Gastroesophageal sphincter (tissue), 4 donors: ENCODE measurements at places on chromosomes 7 and 10. TPM values are rescaled to one million over a fixed set of nuclear protein-coding genes. Genes with fewer than 3 reads are reported as not detected.

The SLC18A3 gene
- total RNA-seq: 1.5 TPM

The OR13A1 gene
- total RNA-seq: not detected

The SRGN gene
- 129 TPM for total RNA-seq

The AQP1 gene
- 462 TPM for total RNA-seq

The SPDYE17 gene
- total RNA-seq: not detected

The SFXN2 gene
- 0.45 TPM for total RNA-seq

The CALCR gene
- not detected for total RNA-seq

The HOXA3 gene
- total RNA-seq: 6.4 TPM

GRCh38 chr10:61987951-61988379 lies 86.5 kb downstream of the ARID5B start:
- ATAC-seq: no peak

DNA sequence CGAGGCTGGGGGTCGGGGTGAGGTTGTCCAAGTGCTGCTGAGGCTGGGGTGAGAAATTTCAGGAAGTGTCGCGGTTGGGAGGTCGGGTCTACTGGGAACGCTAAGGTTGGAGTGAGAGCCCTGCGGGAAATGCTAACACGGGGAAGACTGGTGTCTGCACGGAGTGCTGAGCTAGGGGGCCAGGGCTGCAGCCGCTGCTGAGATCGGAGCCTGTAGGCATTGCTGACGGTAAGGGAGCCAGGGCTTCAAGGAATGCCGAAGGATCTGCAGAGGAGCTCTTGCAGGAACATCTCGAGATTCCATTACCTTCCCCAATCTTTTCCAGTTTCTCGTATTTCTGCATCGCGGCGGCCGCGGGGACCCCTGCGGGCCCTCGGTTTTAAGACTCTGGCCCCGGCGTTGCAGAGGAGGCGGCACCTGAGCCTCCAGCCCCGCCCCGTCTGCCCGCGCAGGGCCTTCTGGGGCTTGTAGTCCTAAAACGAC lies at the start of gene CDK5:
Gene CDK5 (minus strand): TSS at position 392 of the 483 bp plus-strand sequence. CDS start 49 bp downstream, at position 343.
- peak; percentile 8 for ATAC-seq

DNA sequence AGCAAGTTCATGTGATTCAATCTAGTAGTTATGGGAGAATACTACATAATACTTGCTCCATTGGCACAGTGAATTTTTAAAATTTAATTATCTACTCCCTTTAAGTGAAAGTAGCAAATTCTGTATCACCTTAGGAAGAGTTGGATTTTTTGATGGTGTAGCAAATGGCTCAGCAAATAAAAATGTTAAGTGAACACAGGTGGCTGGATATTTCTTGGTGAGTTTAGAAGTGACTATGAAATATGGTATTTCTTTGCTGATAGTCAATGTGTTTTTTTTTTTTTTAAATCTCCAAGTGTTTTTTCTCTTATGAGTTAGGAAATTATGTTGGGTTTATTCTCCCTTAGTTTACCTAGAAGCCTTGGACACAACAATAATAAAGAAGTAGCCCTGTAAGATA lies 67.8 kb downstream of the CREM start:
- ATAC-seq: no peak

DNA sequence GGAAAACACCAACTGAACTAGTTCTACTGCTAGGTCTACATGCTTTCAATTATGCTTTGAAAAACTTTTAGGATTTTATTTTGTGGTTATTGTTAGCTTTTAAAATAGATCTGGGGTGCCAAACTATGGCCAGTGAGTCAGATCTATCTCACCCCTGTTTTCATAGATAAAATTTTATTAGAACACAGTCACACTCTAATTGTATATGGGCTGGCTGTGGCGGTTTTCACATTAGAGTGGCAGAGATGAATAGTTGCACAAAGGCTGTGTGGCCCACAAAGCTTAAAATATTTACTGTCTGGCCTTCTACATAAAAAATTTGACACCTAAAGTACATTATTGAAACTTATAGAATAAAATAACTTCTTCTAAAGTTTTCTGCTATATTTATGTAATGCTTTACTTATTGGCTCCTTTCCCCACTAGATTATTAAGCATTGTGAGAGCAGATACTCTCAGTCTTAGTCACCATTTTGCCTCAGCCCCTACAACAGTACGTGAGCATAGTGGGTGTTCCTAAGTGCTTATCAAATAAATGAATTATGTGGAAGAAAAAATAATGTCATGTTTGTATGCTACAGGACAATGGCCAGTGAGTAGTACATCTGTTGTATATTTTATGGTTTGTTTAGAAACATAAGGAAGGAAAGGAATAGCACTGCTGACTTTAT lies 5.4 kb upstream of the SUV39H2 start:
- ATAC-seq: no peak

DNA sequence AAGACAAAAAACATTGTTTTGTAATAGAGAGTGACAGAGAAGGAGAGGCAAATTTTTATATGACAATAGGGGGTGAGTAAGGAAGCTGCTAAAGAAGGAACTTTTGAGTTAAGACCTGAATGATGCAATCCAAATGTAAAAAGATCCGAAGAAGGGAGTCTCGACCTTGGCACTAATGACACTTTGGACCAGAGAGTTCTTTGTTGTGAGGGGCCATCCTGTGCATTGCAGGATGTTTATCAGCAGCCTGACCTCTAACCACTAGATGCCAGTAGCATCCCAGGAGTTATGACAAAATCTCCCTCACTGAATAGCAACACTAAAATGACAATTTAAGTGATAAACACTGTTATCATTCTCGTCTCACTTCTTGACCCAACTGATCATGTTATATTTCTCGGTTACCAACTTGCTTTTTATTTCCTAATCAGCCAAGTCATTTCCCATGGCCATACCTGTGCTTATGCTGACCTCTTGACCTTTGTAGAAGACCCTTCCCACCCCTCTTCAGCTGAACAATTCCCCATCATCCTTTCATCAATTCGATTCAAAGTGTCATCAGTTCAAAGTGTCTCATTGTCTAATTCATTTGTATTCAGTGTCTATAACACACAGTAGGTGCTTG lies 30.0 kb downstream of the DGKI start:
- no peak for ATAC-seq

DNA sequence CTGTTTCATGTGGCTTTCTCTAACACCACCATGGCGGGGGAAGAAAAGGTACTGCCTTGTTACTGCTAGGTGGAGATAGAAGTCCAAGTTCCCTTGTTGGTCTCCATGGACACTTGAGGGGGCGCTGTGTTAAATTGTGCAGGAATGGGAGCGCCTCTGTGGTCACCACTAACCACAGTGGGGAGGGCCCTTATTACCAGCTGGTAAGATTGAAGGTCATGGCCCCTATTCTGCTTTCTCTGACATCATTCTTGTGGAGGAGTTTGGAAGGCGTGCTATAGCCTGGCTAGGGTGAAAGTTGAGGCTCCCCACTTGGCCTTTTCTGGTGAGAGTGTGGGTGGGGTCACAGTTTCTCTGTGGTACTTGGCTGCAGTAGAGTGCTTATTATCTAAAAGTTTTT lies 14.9 kb upstream of the MXI1 start:
- ATAC-seq: no peak

- ATAC-seq: no peak
These were observed 61.1 kb downstream of the GRK5 start for GRCh38 chr10:119268428-119268827.

DNA sequence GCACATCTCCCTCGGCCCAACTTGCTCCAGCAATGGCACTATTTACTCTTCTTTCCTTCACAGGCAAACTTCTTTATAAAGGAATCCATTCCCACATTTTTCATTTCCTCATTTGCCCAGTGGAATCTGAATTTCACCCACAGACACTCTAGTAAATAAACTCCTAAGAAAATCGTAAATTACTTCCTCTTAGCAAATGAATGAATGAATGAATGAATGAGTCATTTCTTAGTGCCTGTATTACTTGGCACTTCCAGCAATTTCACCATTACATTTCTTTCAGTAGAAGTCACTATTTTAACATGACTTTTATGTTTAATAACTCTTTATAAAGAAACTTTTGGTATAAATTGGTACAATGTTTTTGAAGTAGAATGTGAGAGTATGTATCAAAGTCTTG lies 55.7 kb downstream of the DDC start:
- ATAC-seq: no peak

- ATAC-seq: no peak
These were observed 116.6 kb upstream of the PALS2 start for GRCh38 chr7:24456526-24457218.

DNA sequence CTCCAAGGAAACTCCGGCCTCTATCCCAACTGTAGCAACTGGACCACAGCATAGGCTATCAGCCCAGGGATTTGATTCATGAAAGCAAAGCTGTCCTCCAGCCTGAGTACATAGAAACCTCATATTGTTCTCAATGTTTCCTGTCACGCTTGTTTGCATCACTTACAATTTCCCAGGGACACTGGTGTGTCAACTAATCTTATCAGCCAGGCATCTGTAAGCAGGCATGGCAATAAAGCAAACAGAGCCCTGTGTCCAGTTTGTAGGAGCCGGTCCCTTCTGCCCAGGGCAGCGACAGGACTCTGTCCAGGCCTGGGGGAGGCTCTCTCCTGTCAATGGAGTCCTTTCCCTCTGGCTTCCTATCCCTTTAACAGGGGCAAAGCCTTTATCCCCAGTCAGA lies 23.0 kb upstream of the CDHR3 start:
- no peak for ATAC-seq

- no peak for ATAC-seq
These were observed 209.6 kb downstream of the KIAA1217 start for GRCh38 chr10:24418532-24418931.

DNA sequence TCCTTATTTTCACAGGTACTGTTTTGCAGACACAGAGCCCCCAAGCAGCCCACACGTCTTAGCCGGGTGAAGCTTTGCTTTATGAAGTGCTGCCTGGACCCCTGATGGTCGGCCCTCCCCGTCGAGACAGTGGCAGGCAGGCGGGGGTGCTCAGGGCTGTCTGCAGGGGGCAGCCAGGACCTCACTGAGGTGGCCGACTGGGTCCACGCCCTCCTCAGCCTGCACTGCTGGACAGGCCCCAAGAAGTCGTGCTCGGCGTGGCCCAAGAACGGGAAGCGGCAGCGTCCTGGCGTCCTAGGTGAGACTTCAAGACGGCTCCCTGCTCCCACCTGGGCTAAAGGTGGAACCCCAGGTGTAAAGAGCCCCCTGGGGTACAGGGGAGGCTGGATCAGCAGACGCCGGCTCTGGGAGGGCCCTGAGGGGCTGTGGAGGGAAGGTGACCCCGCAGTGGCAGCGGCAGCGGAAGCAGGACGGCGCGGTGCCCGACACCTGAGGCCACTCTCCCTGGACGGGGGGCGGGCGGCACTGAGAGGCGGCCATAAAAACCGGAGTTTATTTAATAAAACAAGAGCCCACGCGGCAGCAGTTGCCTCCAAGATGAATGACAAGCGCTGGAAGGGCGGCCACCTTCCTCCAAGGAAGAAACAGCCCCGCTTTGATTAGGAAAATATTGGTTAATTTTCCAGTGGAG lies 179.4 kb downstream of the ELFN1 start:
- no peak for ATAC-seq

DNA sequence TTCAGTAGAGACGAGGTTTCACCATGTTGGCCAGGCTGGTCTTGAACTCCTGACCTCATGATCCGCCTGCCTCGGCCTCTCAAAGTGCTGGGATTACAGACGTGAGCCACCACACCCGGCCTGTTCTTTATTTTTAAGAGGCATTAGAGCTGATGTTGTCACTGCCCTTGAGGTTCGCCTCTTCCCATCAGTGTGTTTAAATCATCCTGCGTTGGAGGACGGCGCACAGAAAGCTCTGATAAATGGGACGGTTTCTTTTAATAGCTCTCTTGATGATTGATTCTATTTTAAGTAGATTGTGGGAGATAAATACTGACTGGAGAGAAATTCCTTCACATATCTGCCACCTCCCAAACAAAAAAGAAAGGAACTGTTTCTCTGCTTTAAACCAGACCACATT lies 29.0 kb downstream of the UPP1 start:
- ATAC-seq: no peak

- no peak for ATAC-seq
These were observed 308.0 kb upstream of the KCND2 start for GRCh38 chr7:119964788-119965542.

DNA sequence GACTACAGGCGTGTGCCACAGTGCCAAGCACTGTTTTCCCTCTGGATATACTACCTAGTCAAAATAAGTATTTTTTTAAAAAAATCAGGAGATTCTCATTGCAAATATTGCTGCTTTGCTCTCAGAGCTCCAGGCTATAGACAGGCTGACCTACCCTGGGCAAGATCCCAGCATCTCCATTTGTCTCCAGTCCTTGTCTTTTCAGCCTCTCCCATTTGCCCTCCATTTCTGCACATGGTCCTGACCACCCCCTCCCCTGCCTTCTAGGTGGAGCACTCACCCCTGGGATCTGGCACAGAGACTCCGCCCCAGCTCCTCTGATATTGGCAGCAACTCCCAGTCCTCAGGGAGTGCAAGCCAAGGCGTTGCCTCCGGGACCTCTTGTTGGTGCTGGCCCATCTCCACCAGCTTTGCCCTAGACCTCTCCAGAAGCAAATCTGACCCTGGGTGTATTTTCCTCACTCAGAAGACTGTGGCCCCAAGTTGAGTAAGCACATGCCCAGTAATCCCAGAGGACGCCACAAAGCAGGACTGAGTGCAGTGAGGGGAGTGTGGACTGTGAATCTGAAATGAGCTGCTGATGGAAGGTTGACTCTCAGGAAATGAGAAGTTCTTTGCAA lies 120.6 kb downstream of the MTPAP start:
- ATAC-seq: no peak

DNA sequence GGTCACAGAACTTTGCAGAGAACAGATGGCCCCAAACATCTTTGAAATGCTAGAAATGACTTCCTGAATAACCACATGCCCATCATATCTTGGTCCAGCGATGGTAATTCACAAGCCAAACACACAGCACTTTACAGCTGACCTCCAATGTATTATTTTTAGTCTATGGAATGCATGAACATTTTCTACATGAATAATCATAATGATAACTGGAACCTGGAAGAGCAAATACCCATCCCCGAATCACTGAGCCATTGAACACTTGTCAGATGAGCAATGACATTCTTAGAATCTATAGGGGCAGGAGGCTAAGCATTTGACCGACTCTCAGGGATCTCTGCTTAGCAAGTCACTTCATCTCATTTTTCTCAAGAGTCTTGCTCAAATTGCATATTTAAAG lies 167.3 kb downstream of the CREB5 start:
- ATAC-seq: no peak

DNA sequence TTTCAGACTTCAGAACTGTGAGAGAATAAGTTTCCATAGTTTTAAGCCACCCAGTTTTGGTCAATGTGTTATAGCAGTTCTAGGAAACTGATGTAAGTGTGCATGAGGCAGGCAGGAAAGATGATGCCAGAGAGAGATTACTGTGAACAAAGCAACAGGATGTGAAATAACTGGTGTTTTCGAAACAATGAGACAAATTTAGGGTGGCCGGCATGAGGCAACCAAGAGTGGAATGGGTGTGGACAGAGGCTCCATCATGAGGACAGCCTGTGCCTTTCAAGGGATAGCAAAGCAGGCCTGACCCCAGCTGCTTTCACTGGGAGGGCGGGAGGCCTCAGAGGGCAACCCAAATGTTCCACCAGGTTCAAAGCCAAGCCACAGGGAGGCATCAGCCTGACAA lies 67.3 kb upstream of the UCN3 start:
- ATAC-seq: peak; percentile 89
